Kidney (tissue), 22 donors: ENCODE measurements at places on chromosomes 6 and 20. TPM values are rescaled to one million over a fixed set of nuclear protein-coding genes. Genes with fewer than 3 reads are reported as not detected.

PTK7 gene
- 55.2 TPM for total RNA-seq

TRIM26 gene
- total RNA-seq = 63.9 TPM

RSPO3 gene
- total RNA-seq = 8.9 TPM

SUMO4 gene
- 1.9 TPM for total RNA-seq

LINC00237 gene
- not detected for total RNA-seq

CDH26 gene
- 2.4 TPM for total RNA-seq

WFDC13 gene
- not detected for total RNA-seq

DOK5 gene
- total RNA-seq = 5.4 TPM

RAET1E gene
- 1.0 TPM for total RNA-seq

F13A1 gene
- 275 TPM for total RNA-seq

PRELID3B gene
- 38.5 TPM for total RNA-seq

C6orf132 gene
- total RNA-seq = 42.7 TPM

TOX2 gene
- 5.9 TPM for total RNA-seq

EDN3 gene
- total RNA-seq = 0.19 TPM

TAGAP gene
- total RNA-seq = 8.8 TPM

ABHD16B gene
- total RNA-seq = not detected

ZNF165 gene
- total RNA-seq = 3.6 TPM

ZNF512B gene
- total RNA-seq = 19.2 TPM

RBL1 gene
- 6.5 TPM for total RNA-seq

XKR7 gene
- total RNA-seq = 0.06 TPM

SH3BGRL2 gene
- total RNA-seq = 14.6 TPM

PSORS1C2 gene
- not detected for total RNA-seq

COX7A2 gene
- total RNA-seq = 315 TPM

ASIP gene
- not detected for total RNA-seq

TFAP2C gene
- total RNA-seq = 1.4 TPM

MYBL2 gene
- total RNA-seq = 1.3 TPM
